ENCODE measurements at places on chromosomes 16 and 17.

DNA sequence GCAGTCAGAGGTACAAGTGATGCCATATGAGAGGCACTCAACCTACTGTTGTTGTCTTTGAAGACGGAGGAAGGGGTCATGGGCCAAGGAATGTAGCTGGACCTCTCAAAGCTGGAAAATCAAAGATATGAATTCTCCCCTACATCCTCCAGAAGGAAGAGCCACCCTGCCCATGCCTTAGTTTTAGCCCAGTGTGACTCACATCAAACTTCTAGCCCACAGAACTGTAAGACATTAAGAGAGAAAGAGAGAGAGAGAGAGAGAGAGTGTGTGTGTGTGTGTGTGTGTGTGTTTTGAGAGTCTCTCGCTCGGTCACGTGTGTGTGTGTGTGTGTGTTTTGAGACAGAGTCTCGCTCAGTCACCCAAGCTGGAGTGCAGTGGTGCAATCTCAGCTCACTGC lies 87.1 kb downstream of the STX8 start:
- DNase-seq: no peak

- DNase-seq: no peak
Measured at GRCh38 chr17:66650544-66650877, 184.4 kb upstream of the CACNG5 start.

GRCh38 chr17:69358688-69359596 lies 32.0 kb upstream of the ABCA5 start:
- no peak for DNase-seq

GRCh38 chr17:18980682-18981334 lies 23.8 kb downstream of the FAM83G start:
- no peak for DNase-seq

- peak; percentile 28 for DNase-seq
Measured at GRCh38 chr16:67428146-67428731, 2.7 kb upstream of the HSD11B2 start.

DNA sequence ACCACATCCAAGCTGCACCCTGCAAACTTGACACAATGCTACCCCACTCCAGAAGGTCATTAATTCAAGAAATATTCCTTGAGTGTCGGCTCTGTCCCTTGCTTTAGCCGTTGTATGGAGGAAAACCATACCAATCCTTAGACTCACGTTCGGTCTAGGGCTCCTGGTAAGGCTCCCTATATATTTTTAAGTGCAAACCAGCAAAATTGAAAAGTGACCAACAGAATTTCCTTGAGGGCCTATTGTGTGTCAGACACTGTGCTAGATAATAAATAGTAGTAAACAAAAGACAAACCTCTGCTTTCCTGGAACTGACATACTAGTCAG lies 390 bp upstream of the BBS2 start:
- DNase-seq: no peak

- DNase-seq: no peak
Measured at GRCh38 chr16:68259007-68259825, 5.1 kb upstream of the SLC7A6 start.

DNA sequence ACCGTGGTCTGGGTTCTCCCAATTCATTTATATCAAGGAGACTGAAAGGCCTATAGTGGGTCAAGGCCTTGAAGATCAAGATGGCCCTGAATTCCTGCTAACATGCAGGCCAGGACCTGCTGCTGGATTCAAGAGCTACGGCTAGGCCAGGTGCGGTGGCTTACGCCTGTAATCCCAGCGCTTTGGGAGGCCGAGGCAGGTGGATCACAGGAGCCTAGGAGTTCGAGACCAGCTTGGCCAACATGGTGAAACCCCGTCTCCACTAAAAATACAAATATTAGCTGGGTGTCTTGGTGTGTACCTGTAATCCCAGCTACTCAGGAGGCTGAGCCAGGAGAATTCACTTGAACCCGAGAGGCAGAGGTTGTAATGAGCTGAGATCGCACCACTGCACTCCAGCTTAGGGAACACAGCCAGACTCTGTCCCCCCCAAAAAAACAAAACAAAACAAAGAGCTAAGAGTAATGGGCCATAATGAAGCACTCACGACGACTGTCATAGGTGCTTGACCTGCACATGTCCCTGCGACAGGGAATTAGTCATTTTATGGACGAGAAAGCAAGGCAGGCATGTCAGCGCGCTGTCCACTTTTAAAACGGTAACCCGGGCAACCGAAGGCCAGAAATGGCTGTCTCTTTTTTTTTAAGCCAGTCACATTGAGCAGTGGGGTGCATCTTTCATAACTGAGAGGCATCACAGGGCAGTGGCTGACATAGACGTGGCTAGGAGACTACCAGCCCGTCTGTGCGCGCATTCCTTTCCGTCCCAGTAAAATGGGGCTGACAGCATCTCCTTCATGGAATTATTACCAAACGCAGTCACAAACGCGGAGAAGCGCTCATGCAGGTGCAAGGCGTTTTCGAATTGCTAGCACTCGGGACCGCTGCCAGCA lies 1.0 kb upstream of the FBRS start:
- no peak for DNase-seq

- DNase-seq: peak; percentile 4
Measured at GRCh38 chr16:82603784-82604411, 22.9 kb upstream of the CDH13 start.

DNA sequence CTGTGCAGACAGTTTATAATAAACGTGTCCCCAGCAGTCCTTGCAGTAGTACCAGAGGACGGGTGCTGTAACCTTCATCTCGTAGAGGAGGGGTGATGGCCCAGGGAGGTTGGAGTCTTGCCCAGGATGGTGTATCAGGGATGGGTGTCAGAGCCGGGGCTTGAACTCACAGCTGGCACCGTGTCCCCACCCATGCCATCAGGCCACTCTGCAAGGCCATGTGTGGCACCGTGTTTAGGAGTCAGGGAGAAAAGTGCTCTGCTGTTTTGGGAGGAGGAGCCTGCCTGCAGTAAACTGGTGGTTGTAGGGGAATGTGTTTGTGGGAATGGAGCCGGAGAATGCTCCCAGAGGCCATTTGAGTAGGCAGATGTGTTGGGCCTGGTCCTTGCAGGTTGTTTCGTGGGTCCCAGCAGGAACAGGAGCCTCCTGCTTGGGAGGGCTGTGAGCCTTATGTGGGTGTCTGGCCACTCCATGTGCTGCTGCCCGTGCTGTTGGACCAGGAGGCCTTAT lies 1.7 kb downstream of the ADORA2B start:
- no peak for DNase-seq

DNA sequence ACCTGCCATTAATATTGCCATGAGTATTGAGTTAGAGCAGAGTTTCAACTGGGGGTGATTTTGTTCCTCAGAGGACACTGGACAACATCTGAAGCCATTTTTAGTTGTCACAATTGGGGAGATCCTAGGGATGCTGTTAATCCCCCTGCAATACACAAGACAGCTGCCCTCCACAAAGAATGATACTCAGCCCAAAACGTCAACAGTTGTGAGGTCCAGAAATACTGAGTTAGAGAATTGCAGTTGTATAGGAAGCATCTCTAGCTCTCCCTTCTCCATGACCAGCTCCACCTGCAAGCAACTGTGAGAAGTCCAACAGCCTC lies 614.0 kb upstream of the CDH5 start:
- DNase-seq: no peak

- DNase-seq: no peak
Measured at GRCh38 chr17:45929344-45929743, 35.0 kb downstream of the MAPT start.

DNA sequence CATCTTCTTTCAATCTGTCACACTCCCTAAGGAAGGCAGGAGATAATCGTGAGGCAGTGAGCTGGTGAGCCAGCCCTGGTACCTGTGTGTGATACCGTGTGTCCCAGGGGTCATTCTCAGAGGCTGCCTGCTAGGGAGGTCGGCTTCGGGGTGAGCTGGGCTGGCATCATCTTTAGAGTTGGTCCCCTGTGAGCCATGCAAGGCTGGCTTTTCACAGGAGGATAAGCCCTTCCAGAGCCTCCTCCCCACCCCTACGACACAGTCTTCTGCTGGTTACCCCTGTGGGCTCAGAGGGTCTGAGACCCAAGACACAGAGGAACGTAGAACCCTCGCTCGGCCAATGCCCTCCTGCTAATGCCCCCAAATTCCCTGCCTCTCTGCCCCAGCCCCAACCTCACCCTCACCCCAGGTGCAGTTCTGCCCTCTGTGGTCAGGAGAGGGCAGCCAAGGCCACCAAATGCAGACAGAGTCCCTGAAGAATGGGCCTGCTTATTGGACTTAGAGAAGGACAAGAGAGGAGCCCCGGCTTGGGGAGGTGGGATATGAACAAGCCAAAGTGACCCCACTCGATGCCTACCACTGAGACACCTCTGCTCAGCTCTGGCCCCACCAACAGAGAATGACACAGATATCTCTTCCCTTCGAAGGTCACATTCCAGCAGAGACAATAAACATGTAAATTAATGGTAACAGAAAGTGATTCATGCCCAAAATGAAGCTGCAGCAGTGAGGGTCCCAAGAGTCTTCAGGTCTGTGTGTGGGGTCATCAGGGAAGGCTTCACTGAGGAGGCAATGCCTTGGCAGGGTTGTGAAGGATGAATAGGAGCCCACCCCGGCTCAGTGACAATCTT lies 80.8 kb upstream of the CCL1 start:
- DNase-seq: no peak

- DNase-seq: no peak
Measured at GRCh38 chr17:82949984-82950383, 110.2 kb upstream of the ZNF750 start.

DNA sequence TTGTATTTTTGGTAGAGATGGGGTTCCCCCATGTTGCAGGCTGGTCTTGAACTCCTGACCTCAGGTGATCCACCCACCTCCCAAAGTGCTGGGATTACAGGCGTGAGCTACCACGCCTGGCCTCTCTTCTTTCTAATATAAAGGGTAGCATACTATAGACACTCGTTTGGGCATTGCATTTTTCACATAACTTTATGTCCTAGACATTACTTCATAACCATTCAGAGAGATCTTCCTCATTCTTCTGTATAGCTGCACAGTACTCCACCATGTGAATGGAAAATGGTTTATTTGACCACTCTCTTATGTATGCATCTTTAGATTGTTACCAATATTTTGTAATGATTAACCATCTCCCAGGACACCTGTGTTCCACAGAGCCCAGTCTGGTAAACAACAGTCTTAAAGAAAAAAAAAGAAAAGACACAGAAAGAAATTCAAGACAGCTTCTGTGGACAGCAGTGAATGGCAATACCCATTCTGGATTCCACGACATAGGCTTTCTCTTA lies 42.1 kb downstream of the TK2 start:
- DNase-seq: no peak

- DNase-seq: no peak
Measured at GRCh38 chr16:75258807-75259141, 7.3 kb upstream of the BCAR1 start.

DNA sequence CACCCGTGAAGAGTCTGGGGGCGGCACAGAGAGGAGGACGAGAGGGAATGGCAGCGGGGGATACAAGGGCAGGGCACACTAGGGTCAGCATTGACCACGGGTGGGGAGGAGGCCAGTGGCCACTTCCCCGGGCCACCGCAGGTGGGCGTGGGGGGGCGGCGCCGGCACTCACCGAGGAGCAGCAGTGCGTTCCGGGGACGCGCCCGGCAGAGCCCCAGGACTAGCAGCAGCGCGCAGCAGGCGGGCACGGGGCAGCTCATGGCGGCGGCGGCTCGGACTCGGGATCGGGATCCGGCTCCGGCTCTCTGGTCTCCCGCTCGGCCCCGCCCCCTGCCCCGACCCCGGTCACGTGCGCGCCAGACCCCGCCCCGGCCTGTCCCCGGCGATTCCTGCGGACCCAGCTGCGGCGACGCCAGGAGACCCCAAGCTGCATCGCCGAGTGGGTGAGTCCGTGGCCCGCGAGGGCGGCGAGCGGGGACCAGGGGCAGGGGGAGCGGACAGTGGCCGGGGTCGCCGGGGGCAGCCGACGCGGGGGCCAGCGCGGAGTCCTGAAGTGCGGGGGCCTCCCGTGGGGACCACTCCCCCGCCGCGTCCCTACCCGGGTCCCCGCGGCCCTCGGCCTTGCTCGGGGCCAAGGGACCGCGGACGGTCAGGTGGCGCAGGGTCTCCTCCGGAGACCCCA lies at the start of the genes SGSH and SLC26A11:
TSS of gene SGSH (minus strand) at position 280 of the 682 bp plus-strand sequence. CDS start at position 260, 20 bp downstream.
TSS of gene SLC26A11 (plus strand) at position 374 of the 682 bp plus-strand sequence. CDS start 1,134 bp downstream, outside the sequence.
- DNase-seq: peak; percentile 21

GRCh38 chr17:21397341-21398190 lies 21.4 kb downstream of the KCNJ12 start:
- DNase-seq: peak; percentile 43

DNA sequence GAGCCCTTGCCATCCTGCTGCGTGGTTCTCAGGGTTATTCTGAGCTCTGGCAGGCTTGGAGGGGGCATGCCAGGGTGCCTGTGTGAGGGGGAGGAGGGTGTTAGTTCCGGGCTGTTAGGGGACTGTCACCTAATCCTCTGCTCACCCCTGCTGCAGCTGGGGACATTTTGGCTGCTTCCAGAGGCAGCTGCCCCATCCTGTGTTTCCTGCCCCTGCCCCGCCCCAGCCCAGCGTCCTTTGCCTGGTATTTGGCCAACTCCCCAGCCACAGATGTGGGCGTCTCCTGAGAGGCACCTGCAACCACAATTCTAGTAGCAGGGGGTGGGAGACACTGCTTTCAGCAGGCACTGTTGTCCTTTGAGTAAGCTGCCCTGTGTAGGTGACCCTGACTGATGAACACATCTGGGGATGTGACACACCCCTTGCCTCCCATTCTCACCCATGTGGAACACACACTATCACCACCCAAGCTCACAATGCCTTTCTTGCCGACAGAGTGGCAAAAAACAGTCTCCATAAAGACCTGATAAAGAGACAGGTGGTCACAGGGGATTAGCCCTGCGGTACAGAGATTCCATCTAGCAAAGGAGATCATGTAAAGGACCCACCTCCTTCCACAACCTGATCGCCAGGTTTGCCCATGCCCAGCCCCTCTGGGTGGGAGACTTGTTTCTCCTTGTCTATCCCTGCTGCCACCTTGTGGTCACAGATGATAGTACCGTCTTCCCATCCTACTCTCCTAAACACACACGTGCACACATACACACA lies at the start of gene CHRNE:
TSS of gene CHRNE (minus strand) at position 48 of the 768 bp plus-strand sequence. CDS start at position 13, 35 bp downstream.
- DNase-seq: peak; percentile 38

GRCh38 chr17:82241926-82242697 lies 13.3 kb downstream of the SLC16A3 start:
- no peak for DNase-seq

DNA sequence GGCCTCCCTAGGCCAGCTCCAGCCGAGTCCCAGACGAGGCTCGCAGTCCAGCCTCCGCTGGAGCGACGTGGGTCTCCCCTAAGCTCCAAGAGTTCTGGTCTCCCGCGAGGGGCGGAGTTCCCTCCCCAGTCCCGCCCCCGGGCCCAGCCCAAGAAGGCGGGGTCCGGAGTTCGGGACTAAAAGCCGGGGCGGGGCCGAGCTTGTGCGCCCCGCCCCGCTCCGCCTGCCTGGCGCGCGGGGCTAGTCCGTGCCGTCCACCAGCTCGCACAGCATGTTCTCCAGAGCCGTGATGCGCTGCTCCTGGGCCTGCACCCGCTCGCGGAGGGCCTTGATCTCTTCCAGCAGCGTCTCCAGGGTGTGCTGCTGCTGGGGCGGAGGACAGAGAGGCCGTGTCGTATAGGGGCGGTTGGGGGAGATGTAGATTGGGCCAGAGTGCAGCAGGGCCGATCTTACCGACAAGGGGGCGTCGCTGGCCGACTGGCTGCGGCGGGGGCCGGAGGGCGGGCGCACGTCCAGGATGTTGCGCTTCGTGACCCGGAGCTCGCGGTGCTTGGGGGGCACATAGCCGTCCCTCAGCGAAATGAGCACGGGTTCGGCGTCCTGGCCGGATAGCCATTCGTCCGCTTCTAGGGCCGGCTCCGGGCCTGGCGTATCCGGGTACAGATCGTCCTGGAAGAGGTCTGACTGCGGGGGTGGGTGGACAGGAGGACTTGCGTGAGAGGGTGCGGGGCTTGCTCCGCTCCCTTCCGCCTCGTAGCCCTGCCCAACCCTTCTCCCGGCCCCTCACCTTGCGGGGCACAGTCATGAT lies 7.0 kb downstream of the CORO6 start:
- peak; percentile 82 for DNase-seq

Data from C1 segment of cervical spinal cord (tissue), 14 donors.